Glomerular endothelial cell (primary cell): ENCODE measurements at places on chromosomes 2 and 18.

- no peak for DNase-seq
Observed at GRCh38 chr2:186130748-186131641, 355.1 kb upstream of the ZC3H15 start.

DNA sequence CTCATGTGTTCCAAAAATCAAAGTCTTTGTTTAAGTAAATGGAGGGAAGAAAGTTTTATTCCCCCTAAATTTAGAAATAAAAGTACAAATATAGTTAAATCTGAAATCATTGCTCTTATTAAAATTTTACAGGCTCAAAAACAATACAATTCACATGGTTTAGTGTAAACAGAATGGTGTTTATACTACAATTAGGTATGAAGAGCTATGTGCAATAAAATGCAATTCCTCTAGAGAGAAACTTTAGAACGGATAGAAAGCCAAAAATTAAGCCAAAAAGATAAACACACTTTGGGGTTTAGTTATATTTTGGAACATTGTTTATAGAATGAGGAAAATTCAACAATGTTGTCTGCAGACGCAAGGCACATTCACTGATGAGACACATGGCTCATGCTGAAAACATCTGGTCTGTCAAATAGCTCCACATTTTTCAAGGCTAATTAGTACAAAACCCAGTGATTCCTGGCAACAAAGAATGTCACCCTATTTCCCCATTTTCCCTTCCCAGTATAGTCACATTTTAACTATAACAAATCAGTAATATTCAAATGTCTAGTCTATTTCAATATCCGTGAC is 103.3 kb downstream of the EXOC6B start:
- DNase-seq, result no peak

GRCh38 chr2:223852281-223852795 is 15.0 kb upstream of the AP1S3 start:
- no peak for DNase-seq

- DNase-seq, result no peak
Observed at GRCh38 chr2:199684832-199685231, 166.2 kb downstream of the FTCDNL1 start.

GRCh38 chr2:134421556-134422328 is 167.9 kb downstream of the MGAT5 start:
- DNase-seq, result no peak

- DNase-seq, result no peak
Observed at GRCh38 chr2:240565333-240566202, 2.7 kb upstream of the RNPEPL1 start.

DNA sequence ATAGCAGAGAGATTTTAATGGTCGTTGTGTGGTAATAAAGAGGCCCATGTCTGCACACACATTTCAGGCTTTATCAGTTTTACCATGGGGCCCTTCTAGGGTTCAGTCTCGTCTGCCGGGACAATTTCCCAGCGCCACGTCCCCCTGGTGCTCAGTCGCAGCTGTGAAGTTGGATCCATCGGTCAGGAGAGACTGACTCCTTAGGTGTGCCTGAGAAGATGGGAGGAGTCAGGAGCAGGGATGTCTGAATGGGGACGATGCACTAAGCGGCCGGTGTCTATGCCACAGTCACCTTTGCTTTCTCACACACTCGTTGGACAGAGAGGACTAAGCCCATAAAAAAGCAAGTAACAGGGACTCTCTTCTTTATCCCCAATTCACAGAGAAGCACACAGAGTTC is 71.4 kb downstream of the TWIST2 start:
- DNase-seq, result no peak
